ENCODE measurements at places on chromosomes 11 and 22. TPM values are rescaled to one million over a fixed set of nuclear protein-coding genes. Genes with fewer than 3 reads are reported as not detected.

Gene GLYAT
- total RNA-seq: not detected

Gene OR8D2
- total RNA-seq: not detected

Gene OLFML1
- not detected for total RNA-seq

Gene KLHL35
- total RNA-seq: 3.7 TPM

Gene SAA4
- not detected for total RNA-seq

Gene OR10D3
- total RNA-seq: not detected

Measured in placental epithelial cell (primary cell).